Stimulated activated CD4-positive, alpha-beta T cell treated with anti-CD3 and anti-CD28 coated beads, Interleukin-1b, Interleukin-23, amount 100 ng/mL, for 4 hours (primary cell): ENCODE measurements at places on chromosomes 7 and 10.

GRCh38 chr7:90624225-90624911, 28.2 kb downstream of the CDK14 start:
- no peak for DNase-seq

DNA sequence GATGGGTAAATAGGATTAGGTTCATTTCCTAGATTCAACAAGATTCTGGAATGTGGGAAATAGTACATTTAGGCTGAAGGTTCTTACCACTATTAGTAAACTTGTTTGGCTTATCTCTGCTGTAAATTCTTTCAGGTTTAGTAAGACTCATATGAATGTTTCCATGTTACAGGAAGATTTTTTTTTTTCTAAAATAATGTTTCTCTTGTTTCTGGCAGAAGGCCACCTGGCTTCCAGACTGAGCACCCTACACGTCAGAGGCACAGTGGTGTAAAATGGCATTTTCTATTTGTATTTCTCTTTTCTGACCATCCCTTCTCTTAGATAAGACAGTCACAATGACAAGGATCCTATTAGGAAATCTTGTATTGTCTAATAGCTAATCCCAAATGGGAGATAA, 22.7 kb upstream of the AASS start:
- no peak for DNase-seq

DNA sequence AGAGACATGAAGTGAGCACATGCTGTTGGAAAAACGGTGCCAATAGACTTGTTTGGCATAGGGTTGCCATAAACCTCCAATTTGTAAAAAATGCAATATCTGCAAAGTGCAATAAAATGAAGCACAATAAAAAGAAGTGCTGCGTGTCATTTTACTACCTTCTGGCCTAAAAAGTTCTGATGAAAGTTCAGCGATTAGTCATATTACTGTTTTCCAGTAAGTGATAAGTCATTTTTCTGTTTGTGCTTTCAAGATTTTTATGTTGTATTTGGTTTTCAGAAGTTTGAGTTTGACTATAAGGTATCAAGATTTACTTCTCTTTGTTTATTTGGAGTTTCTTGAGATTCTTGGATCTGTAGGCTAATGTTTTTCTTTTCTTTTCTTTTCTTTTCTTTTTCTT, 16.8 kb downstream of the AOAH start:
- no peak for DNase-seq

DNA sequence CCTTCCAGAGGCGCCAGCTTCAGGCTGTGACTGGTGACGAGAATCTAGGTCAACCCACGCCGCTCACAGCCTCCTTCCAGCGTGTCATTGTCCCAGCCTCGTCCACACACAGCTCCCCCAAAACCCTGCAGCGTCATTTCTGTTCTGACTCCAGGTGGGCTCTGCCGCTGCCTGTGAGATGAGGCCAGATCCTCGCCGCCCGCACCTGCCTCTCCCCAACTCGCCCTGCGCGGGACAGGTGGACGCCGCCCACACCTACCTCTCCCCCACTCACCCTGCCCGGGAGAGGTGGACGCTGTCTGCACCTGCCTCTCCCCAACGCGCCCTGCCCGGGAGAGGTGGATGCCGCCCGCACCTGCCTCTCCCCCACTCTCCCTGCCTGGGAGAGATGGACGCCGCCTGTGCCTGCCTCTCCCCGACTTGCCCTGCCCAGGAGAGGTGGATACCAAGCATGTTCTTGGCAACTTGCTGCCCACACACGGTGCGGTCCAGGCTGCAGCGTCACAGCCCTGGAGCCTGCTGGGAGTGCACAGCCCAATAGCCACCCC, 32.0 kb upstream of the CFAP46 start:
- DNase-seq = no peak

DNA sequence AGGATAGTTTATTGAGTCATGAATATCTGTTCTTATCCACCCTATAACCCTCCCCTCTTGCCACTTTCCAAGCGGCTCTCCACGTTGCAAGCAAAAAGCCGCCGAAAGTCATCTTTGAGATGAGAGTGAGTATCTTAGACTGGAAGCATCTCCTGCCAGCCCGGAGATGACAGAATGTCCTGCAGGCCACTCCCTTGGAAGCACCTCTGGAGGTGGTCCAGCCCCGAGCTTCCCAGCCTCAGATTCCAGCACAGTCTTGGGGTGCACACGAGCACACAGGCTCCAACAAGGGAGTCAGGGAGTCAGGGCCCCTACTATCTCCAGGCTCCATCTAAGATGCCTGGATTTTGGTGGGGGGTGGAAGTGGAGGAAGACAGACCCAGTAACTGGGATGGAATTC, 5.5 kb upstream of the ELN start:
- DNase-seq = no peak

- no peak for DNase-seq
These were observed 82.0 kb upstream of the GTF2IRD1 start for GRCh38 chr7:74371381-74372341.

GRCh38 chr7:49295146-49295545, 370.8 kb downstream of the CDC14C start:
- no peak for DNase-seq

DNA sequence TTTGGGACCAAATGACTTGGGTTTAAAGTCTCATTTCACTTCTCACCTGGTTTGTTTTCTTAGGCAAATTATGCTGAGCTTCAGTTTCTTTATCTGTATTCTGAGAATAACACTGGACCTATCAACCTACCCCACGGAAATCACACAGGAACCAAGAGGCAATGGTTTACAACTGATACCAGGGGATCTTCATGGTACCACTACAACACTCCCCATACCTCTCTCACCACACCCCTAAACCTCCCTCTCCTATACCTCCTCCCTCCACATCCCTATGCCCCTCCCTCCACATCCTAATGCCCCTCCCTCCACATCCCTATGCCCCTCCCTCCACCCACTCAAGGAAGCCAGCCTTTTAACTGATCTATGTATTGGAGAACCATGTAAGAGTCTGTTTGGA, 9.9 kb downstream of the FAM204A start:
- DNase-seq = no peak

- DNase-seq = no peak
These were observed 25.7 kb upstream of the FAM180A start for GRCh38 chr7:135774284-135774683.

- no peak for DNase-seq
These were observed 28.1 kb downstream of the INSYN2A start for GRCh38 chr10:127168261-127168660.

DNA sequence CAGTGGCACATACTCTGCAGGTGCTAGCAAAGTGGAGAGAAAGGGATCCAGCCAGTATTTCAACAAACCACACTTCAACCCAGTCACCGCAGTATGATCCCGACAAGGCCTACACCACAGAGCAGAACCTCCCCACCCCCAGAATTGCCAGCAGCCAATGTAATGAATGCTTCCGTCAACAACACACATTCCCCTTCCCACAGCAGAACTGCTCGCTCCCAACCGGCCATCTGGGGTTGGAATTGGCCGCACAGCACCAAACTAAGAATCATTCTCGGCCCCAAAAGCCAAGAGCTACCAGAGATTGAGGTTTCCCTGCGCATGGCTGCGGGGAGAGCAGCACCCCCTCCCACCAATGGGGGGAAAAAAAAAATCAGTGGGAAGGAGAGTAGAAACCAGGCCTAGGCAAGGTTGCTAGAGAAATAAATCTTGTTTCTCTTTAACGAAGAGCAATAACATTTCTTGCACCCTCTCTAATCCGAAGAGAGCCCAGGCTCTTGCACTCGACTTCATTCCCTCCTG, 1.1 kb downstream of the WASL start:
- no peak for DNase-seq

DNA sequence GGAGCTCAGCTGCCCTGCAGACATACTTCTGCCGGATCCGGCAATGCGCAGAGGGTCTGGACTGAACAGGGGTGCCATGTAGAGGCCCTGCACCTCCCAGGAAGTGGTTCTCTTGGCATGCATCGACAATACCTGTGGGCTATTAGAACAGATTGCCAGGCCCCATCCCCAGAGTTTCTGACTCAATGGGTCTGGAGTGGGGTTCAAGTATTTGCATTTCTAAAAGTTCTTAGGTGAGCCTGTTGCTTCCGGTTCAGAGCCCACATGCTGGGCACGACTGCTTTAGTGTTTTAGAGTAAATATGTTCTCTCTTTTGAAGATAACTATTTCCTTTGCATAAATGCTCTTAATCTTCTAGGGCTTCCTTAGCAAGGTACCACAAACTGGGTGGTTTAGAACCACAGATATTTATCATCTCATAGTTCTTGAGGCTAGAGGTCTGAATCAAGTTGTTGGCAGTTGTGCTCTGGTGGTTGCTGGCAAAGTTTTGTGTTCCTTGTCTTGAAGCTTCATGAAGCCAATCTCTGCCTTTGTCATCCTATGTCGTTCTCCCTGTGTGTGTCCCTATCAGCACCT, 435.5 kb downstream of the TCERG1L start:
- no peak for DNase-seq

- no peak for DNase-seq
These were observed 423.4 kb upstream of the DPP6 start for GRCh38 chr7:153628825-153629224.

DNA sequence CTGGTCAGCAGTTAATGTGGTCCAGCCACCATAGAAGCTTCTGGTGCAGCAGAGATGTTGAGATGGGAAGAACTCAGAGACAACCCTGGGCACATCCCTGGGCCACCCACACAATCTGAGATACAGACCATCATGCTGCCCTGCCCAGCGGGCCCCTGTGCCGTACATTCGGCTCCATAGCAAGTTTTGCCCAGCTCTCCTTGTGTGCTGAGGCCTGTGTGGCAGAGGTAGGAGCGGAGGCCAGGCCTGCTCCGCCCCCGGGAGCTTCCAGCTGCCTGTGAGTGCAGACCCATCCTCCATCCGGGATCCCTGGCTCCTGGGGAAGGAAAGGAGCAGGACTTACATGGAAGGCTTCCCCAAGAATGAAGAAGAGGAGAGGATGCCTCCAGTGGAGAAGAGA, 140.3 kb downstream of the NEURL1 start:
- DNase-seq = no peak

- no peak for DNase-seq
These were observed 31.1 kb downstream of the CALML3 start for GRCh38 chr10:5555881-5556280.
